ENCODE measurements at places on chromosomes 4 and X. TPM values are rescaled to one million over a fixed set of nuclear protein-coding genes. Genes with fewer than 3 reads are reported as not detected.

- no peak for DNase-seq
These were observed 5.3 kb upstream of the CFP start for GRCh38 chrX:47634871-47635575.

GRCh38 chr4:141220691-141221659 lies at the start of gene ZNF330:
Gene ZNF330, plus strand, starts transcription at chr4:141220895. Its CDS starts 1,477 bp downstream, at chr4:141222372.
- DNase-seq: peak; percentile 94

The VSIG4 gene
- total RNA-seq: 0.72 TPM

The HAND2 gene
- 3.8 TPM for total RNA-seq

Measured in osteoblast (primary cell).